Activated CD4-positive, alpha-beta memory T cell treated with anti-CD3 and anti-CD28 coated beads, Interleukin-2, amount 10 ng/mL, durations not matched to agents 7 days and 5 days (primary cell): ENCODE measurements at places on chromosomes 7 and 10. TPM values are rescaled to one million over a fixed set of nuclear protein-coding genes. Genes with fewer than 3 reads are reported as not detected.
A peak's percentile ranks its signal among the peaks of the same experiment; 100 is the strongest.

DNA sequence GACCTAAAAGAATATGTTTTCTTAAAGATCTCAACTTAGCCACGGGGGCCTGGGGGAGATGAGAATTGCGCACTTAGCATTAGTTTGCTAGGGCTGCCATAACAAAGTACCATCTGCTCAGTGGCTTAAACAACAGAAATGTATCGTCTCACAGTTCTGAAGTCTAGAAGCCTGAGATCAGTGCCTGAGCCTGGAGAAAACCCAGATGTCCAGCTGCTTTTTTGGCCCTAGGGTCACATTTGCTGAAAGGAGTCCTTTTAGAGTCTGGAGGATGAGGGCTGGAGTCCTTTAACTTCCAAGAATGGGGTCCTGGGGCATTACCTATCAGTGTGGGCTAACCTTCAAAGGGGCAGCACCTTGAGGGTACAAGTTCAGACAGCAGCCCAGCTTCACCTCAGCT, 48.2 kb downstream of the SMURF1 start:
- no peak for DNase-seq

GRCh38 chr10:87615856-87616255, 43.8 kb upstream of the PAPSS2 start:
- DNase-seq: no peak

- no peak for DNase-seq
Measured at GRCh38 chr7:85275204-85275603, 88.3 kb upstream of the SEMA3D start.

HTR5A gene
- not detected for total RNA-seq

HYAL4 gene
- total RNA-seq: not detected

TBC1D12 gene
- 0.28 TPM for total RNA-seq

- DNase-seq: no peak
Measured at GRCh38 chr7:151135525-151135845, 32.0 kb downstream of the GBX1 start.

GRCh38 chr10:26857991-26858706, 2.6 kb downstream of the ABI1 start:
- no peak for DNase-seq

GRCh38 chr7:129089521-129090212, 34.8 kb upstream of the TNPO3 start:
- DNase-seq: peak; percentile 48

DNA sequence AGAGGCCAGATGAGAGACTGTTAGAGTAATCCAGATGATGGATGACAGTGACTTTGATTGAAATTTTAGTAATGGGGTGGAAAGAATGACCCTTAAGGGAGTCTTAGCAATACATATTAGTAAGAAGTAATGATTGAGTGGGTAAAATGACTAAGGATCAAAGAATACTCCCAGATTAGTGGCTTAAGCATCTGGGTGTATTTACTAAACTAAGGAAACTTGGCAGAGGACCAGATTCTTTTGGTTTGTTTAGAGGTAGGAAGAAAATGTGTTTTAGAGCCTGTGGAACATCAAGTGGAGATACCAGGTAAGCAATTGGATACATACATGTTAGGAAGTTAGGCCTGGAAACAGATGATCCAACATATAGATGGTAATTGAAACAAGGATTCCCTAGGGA, 58.8 kb upstream of the ADRA2A start:
- DNase-seq: no peak

DNA sequence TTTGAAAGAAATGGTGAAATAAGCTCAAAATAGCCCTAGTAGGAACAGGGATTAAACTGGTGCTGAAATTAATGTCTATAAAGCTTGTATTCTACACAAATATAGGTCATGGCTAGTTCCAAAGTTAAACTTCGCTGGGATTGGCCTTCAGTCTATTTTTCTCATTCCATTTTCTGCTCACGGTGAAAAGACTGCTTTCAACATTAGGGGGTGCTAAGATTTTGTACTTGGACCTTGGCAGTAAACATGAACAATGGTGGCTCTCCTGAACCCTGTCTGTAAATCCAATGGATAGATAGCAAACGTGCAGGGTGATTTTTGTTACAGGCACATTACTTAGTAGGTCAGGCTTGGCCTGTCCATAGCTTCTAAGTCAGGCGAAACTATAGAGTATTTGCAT, 36.0 kb upstream of the RSU1 start:
- no peak for DNase-seq

DNA sequence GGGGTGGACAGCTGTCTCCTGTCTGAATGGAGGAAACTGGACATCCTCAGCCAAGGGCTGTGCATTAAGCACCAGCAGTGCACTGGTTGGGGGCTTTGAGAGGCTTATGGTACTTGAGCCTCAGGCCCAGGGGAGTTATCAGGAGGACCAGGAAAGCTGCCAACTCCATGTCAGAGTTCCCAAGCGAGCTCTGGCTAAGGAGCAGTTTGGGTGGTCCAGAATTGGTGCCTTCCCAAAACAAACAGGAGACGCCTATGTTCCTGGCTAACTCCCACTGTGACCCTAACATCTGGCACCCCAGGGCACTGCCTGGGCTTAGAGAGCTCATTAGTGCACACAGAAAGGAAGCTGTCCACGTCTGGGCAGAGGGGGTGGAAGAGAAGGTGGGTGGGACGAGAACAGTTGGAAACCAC, 408.6 kb upstream of the NPVF start:
- DNase-seq: no peak

NKX2-3 gene
- total RNA-seq: not detected

SSC4D gene
- total RNA-seq: 0.30 TPM

DNA sequence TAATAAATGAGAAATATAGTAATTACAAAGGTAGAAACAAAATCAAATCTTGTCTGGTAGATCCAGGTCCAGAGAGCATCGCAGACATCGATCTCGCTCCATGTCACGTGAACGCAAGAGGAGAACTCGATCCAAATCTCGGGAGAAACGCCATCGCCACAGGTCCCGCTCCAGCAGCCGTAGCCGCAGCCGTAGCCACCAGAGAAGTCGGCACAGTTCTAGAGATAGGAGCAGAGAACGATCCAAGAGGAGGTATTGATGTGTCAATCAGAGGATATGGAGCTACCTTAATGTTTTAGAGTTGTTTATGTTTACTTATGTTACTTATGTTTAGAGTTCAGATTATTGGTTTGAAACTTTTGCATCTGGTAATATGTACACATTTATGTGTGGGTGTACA, 57.8 kb downstream of the LUC7L2 start:
- no peak for DNase-seq

- DNase-seq: no peak
Measured at GRCh38 chr7:157577796-157578339, 241.1 kb downstream of the DNAJB6 start.

- no peak for DNase-seq
Measured at GRCh38 chr7:50560865-50561351, 4.3 kb downstream of the DDC start.

DNA sequence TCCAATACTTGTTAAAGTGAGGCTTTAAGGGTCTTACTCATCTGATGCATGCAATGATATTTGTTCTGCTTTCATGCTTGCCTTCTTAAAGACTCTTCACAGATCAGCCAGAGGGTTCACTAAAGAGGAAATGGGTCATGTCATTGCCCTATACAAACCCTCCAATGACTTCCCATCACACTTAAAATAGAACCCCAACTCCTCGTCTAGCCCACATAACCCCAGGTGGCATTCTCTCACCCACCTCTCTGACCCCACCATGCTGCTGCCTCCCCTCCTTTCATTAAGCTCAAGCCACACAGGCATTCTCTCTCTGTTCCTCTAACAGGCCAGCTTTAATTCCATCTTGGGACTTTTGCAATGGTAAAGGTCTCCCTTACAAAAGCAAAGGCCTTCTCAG, 253.6 kb downstream of the GRID1 start:
- DNase-seq: no peak

GRCh38 chr10:70927189-70927943, 39.0 kb upstream of the PCBD1 start:
- no peak for DNase-seq

- no peak for DNase-seq
Measured at GRCh38 chr7:98816241-98816640, 53.6 kb downstream of the TMEM130 start.

- DNase-seq: no peak
Measured at GRCh38 chr7:24301703-24302102, 17.7 kb downstream of the NPY start.

ZNF777 gene
- total RNA-seq: 11.7 TPM

- no peak for DNase-seq
Measured at GRCh38 chr10:133422807-133423771, 1.3 kb downstream of the SPRN start.

LSM5 gene
- total RNA-seq: 70.1 TPM

- no peak for DNase-seq
Measured at GRCh38 chr10:91211675-91212074, 8.8 kb upstream of the PCGF5 start.

DNA sequence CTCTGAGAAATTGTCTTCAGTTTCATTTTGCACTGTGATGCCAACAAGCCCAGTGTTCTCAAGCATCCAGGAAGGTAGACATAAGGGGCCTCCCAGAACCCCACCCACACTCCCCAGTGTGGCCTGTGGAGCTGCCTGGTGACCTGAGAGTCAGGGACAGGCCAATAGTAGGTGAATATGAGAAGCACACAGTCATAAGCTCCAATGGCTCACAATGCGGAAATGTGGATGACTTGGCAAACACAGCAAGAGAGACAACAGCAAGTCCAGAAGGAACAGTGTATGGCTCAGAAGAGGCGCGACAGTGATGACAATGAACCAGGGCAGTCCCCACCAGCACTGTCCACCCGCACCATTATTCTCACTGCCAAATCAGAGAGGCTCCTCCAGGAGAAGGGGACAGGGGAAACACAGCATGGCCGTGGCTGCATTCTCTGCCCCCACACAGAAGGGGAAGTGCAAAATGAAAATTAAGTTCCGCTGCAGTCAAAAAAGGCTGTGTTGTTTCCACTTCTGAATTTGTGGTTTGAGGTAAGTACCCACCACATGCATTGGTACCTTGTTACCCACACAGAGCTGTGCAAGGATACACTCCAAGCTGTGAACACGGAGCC, 419.8 kb downstream of the GRID1 start:
- DNase-seq: no peak

GIMAP6 gene
- total RNA-seq: 84.9 TPM

DNA sequence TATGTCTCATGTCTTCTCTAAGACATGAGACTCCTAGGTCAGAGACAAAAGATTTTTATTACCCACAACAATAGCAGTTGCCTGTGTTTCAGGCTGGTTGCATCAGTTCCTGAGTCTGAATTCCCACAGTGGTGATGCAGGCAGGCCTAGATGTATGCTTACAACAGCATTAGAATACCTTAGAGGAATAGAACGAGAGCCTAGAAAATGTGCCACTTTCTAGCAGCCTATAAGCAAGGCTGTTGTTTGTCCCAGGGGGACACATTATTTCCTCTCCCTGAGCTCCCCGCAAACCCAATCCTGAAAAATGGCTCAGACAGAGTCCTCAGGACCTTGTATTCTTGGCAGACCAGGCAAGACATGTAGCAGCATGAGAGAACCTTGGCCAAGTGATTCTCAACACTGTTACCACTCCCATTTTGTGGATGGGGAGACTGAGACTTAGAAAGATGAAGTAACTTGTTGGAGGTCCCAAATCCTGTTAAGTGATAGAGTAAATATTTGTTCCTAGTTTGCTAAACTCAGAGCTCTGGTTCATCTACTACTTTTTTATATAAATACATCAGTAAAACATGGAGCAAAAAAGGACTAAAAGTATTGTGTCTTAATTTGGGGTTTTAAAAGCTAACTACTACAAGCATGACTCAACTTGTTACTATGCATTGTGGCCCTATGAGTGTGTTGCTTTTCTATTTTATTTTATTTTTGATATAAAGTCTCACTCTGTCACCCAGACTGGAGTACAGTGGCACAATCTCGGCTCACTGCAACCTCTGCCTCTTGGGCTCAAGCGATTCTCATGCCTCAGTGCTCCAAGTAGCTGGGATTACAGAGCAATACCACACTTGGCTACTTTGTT, 14.2 kb downstream of the VTI1A start:
- DNase-seq: peak; percentile 31

ST7 gene
- 6.7 TPM for total RNA-seq

DNA sequence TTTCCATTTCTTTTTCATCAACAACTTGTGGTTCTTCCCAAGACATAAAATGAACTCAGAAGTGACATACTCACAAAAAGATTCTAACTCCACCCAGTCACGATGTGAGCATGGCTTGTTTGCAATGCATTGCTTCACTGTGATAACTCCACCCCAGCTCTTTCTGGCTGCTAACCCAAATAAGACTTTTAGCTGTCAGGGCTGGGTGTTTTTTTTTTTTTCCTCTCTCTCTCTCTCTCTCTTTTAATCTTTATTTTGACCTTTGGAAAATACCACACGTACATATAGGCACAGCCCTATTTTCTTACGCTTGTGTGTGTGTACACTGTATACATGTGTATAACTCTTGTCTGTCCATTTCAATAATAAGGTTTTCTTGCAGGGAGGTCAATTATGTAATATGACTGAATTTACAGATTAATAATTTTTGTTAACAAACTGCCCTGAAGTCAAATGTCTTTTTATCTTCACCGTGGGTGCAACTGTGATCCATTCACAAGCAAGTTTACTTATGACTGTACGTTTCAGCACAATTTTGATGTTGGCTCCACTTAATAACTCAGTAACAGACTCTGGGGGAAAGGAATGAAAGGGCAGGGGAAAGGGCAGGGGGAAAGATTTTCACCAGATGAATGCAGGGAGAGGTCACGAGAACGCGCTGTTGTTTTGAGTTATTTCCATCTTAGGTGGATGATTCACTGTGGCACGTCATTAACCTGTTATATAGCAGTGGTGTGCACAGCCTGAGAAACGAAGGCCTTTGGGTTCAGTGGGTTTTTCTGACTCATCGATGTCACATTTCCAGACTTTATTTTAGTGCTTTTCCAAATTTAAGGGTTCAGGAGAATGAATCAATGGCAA, 49.1 kb downstream of the APBB1IP start:
- DNase-seq: peak; percentile 74

- no peak for DNase-seq
Measured at GRCh38 chr10:126924915-126925300, 19.7 kb downstream of the DOCK1 start.

DNA sequence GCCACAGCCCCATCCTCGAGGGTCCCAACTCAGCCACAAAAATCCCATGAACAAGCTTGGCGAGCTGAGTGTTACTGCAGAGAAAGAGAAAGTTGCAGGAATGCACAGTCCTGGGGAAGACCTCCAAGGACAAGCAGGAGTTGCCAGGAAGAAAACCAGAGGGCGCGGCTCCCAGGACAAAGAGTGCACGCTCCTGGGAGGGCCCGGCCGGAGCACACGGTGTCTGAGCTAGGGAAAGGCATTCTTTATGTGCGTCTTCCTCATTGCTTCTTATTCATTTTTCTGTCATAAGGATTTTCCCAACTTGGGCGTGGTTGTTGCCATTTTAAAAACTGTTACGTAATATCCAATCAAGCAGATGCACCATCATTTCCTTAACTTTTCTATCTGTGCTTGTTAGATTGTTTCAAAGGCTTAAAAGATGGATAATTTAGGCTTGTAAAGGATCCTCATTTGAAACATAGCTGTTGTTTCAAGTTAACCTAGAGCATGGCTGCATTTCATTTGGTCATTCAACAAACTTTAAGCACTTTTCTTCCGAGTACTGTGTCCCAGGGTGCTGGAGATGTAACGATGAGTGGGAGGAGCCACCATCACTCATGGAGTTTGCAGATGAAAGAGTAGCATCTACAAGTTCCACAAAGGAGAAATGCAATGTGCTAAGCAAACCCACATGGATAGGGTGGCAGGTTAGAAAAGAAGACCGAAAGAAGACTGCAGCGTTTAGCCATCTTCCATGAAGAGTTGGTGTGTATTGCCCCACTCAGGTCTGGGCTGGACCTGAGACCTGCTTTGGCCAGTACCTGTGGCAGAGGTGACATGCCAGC, 5.6 kb upstream of the CNPY1 start:
- DNase-seq: no peak
